Esophagus muscularis mucosa (tissue), 4 donors: ENCODE measurements at places on chromosomes 2 and 18. TPM values are rescaled to one million over a fixed set of nuclear protein-coding genes. Genes with fewer than 3 reads are reported as not detected.
A peak's percentile ranks its signal among the peaks of the same experiment; 100 is the strongest.

BCL11A gene
- total RNA-seq = 3.5 TPM

KCNF1 gene
- total RNA-seq = 38.2 TPM

INPP4A gene
- 58.9 TPM for total RNA-seq

CPS1 gene
- 2.0 TPM for total RNA-seq

DNA sequence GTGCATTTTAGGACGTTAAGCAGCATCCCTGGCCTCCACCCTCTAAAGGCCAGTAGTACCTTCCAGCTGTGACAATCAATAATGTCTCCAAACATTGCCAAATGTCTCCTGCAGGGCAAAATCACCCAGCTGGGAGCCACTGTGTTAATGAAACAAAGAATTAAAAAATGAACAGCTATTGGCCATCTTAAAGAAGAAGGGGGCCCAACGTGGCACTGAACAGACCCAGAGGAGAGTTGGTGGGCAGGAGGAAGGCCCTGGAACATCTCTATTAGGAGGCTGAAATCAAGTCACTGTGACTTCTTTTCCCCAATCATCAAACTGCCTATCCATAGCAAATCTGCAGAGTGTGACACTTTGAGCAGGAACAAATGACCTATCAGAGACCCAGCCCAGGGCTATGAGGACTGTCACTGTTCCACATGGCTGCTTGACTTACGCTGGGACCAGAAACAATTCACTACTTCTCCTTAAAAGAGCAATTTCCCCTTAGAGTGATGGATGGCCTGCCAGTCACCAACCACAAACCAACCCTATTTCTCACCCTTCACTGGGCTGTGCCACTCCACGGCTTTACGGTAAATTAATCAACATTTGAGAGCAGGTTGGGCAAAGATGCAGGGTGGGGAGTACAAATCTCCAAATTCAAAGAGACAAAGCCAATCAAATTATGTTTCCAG lies 35.2 kb upstream of the TEX51 start:
- DNase-seq = peak; percentile 84

DNA sequence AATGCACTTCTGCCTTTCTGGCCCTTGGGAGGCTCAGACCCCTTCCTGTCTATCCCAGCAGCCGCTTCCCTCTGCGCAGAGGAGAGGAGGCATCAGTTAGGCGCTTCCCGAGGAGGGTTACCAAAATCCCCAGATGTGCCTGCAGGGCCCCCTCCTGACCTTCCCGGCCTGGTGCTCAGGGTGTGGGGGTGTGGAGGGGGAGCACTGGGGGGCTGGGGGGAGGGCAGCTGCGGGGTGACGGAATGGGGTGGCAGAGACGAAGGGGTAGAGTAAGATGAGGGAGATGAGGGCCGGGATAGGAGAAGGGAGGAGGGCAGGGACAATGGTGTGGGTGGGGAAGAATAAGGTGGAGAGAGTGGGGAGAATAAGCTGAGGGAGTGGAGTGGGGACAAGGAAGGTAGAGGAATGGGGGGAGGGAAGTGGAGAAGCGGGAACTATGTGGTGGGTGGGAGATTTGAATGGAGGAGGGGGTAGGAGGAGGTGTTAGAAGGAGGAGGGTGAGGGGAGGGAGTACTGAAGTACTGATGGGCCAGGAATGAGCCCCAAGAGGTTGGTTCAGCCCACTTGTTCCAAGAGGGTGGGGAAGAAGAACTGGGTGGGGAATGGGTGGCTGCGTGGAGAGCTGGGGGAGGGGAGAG lies 6.5 kb upstream of the ZAP70 start:
- DNase-seq = no peak

DNA sequence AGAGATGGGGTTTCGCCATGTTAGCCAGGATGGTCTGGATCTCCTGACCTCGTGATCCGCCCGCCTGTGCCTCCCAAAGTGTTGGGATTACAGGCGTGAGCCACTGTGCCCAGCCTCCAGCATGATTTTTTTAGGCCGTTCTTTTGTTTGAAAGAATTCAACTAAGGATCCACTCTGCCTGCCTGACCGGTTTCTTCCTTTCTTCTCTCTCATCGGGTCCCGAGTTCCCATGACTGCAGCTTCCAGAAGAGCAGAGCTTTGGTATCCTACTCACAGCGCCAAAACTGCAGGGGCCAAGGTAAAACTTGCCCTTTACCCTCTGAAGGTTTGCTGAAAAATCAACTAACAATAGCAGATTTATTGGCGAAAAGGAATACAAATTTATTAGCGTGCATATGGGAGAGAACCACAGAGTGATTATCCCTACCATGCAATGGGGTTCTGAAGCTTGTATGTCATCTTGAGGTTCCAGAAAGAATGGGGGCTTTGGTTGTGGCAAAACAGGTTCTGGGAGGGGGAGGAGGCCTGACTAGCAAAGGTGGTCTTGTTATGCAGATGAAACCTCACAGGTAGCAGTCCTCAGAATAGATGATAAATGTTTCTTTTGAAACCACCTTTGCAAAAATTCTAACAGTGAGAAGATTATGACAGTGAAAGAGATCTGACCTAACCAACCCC lies 87.0 kb upstream of the MSH6 start:
- no peak for DNase-seq

DNA sequence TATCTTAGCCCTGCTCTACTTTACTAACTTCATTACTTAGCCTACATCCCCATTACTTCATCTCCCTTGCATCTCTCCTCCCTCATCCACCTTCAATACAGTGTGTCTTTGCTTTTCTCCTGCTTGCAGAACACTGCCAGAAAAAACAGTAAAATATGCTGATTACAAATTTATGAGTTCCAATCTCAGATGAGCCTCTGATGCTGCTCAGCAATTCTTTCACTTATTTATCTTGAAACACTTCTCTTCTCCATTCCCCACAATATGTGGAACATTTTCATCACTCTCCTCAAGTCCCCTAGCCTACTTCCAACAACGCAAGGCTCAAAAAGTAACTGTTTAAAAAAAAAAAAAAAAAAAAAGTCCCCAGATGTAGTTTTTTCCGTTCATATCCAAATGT lies 7.1 kb downstream of the VPS54 start:
- no peak for DNase-seq

XRCC5 gene
- total RNA-seq = 113 TPM

RAB31 gene
- 119 TPM for total RNA-seq

GRCh38 chr2:50658883-50659282 lies 373.0 kb downstream of the NRXN1 start:
- DNase-seq = no peak

DNA sequence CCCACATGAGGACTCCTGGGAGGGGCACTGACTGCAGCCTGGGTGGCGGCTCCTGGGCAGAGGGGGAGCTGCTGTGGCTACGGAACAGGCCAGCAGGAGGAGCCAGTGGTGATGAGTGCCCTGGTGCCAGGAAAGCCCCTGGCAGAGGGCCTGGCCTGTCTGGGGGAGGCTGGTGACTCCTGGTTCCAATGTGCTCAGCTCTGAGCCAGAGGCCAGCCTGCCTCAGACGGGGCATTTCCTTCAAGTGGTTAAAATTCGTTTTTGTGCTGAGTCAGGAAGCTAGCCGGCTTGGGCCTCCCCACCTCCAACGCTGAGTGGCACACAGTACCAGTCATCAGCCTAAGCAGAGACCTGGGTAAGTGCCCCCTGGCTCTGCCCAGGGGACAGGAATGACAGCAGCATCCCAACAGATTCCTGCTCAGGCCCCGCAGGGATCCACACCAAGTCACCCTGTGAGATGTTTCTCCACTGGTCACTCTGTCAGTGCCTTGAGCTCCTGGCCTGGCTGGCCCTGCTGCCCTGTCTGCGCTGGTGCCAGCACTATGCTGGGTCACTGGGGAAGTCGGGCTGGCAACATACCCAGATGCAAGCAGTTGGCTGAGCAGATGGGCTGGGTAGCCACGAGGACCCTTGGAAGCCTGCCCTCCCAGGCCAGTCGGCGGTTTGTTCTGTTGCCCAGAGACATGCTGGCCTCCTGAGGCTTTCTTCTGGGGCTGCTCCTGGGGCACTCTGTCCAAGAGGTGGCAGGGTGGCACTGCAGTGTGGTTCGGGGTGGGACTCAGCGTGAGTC lies 7.1 kb upstream of the KLF11 start:
- no peak for DNase-seq

GRCh38 chr2:160459538-160460332 lies 33.9 kb downstream of the RBMS1 start:
- DNase-seq = no peak

LAMA3 gene
- total RNA-seq = 11.9 TPM

DSG1 gene
- not detected for total RNA-seq

HOXD8 gene
- total RNA-seq = 4.0 TPM

DNA sequence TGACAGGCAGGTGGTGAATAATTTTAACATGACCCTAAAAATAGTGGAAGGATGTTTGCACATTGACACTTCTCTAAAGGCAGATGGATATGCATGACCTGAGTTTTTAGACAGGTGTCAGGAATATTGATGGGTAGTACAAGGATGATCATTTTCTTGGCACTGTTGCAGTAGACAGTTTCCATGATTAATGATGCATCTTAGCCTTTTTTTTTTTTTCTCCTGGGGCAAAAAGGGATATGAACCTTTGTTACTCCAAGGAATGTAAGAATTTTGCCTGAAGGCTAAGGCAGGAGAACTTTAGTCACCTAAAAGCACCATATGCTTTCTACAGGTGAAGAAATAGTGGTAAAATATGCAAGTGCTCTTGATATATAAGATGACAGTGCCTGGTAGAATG lies 136.3 kb upstream of the CAVIN2 start:
- no peak for DNase-seq

ZC3H8 gene
- total RNA-seq = 3.7 TPM

RASGRP3 gene
- 3.7 TPM for total RNA-seq

GRCh38 chr2:228846161-228846560 lies 424.9 kb downstream of the PID1 start:
- DNase-seq = no peak

- DNase-seq = no peak
These were observed 1202.5 kb downstream of the DSC3 start for GRCh38 chr18:29840089-29840488.

SLC9A4 gene
- not detected for total RNA-seq

PDE1A gene
- 11.2 TPM for total RNA-seq

DNA sequence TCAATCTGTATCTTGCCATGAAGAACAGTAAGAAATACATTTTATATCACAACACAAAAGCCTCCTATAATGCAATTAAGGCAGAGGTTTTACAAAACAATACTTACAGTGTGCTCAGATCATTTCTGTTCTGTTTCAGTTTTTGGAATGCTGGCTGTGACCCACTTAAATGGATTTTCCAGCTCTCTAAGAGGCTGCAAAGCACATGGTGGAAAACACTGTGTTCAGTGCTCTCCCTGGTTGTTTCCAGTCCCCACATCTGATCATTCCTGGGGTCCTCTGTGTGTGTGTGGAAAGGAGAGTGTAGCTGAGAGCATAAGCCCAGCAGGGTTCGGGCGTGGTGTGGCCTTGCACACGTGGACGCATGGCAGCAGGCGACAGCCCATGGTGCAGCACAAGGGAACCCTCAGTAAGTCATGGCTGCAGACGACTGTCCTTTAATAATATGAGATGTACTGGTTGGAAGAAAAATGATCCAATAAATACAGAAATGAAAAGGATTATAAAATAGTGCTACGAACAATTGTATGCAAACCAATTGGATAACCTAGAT lies 95.6 kb downstream of the FAM210A start:
- DNase-seq = no peak

DNA sequence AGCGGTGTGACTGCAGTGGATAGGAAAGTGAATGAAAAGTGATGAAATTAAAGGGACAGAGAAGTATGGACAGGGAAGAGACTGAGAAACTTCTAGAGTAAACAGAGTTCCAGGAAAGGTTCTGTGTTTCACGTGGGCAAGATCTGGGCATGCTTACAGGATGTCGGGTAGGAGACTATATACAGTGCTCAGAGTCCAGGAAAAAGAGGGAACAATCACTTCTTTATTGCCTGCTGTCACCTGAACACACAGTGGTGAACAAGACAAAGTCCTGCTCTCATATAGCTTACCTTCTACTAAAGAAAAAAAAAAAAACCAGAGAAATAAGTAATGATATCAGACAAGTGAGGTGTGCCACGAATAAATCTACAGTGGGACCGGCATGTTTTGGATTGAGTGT lies 2.4 kb downstream of the LRPPRC start:
- no peak for DNase-seq
